GM03348 (cell line): ENCODE measurements at places on chromosomes 12 and 14.

DNA sequence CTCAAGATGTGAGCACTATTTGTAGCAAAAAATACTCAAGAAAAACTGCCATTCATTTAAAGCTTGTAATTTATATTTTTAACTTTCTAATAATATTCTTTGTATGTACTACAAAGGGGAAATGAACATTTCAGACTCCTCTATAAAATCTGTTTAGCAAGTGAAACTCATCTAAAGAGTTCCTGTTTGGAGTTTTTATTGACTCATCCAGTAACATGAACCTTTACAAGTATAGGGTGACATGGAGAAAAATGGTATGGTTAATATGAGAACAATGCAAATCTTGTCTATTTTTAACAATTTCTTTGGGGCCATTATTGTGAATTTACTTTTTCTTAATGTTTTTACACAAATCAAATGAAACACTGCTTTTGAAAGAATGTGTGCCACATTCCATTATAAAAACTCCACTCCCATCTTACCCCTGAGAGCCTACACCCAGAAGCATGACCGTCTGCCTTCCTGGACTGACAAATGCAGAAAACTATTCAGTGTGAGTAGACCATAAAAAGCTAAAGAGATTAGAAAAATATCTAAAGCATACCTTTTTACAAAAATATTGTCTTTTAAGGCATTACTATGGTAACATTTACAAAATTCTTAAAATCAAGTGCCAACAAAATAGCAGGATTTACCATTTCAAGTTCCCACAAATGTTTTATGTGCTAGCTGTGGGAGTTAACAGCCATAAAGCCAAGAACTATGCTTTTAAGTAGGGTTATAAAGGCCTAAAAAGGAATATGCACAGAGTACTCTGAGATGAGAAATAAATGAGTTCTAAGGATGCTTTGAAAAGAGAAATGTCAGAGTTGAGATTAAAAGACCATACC is 144.0 kb downstream of the ADAMTS20 start:
- peak; percentile 14 for DNase-seq

DNA sequence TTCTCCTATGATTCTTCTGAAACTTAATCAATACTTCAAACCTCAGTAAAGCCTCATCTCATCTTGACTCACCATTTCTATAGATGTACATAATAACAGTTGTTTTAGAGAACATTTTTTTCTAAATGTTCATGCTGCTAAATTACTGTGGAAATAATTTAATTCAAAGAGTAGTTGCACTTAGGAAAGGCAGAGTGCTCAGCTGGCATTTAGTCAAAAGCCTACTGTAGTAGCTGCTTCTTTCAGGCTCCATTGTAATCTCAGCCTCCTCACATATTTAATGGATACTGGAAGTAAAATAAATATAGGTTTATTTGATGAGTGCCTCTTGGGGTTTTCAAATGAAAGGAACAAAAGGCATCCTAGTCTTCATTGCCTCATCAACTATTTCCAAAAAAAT is 325.0 kb downstream of the CCER1 start:
- DNase-seq = no peak

GRCh38 chr14:29005647-29006046 is 239.1 kb downstream of the FOXG1 start:
- DNase-seq = no peak

DNA sequence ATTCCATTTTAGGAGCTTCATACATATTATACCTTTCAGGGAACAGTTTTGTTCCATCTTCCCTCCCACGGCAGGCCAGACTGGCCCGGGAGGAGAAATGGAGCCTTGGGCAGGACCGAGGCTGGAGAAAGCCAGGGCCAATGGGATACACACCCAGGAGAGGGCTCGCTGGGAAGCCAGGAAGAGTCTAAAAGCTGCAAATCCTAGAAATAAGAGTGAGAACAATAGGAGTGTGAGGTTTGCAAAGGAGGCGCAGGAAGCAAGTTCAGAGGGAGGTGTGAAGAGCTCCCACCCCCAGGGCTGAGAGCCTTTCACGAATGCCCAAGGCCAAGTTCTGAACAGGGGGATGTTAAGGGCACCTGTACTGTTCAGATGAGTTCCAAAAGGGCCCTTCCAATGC is 67.5 kb upstream of the CPSF6 start:
- no peak for DNase-seq

DNA sequence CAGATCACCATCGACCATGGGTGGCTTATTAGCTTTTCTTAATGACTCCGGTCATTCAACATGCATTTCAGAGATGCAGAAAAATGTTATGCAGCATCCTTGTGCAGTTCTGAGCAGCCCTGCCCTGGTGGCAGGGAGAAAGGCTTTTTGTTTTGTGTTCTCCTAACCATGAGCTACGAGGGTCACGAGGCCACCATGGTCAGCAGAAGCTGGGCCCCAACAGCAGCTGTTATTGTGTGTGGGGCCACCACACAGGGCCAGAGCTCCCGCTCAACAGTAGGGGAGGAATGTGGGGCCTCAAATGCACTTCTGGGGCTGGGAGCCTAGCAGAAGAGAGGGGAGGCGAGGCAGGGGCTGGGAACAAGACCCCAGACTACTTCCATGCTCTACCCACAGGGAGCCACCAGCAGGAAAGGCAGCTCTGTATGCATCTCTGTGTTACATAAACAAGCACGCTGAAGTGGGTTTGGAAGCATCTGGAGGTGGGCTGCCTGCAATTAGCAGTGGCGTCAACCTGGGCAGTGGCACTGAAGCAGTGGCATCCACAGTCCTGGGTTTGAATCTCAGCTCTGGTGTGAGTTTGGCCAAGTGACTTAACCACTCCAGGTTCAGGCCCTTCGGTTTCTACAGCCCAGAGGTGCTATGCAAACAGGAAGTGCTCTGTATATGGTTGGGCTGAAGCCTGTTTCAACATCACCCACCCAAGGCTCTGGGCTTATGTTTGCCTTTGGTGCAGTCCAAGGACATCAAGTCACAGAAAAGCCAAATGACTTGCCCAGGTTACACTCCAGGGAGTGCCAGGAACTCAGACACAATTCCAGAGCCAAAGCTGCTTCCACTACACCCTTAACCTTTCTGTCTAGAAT is 16.3 kb downstream of the GLTP start:
- DNase-seq = no peak

- DNase-seq = no peak
Measured at GRCh38 chr12:19026614-19027488, 102.7 kb upstream of the PLEKHA5 start.

GRCh38 chr12:95522692-95523091 is 28.6 kb downstream of the USP44 start:
- DNase-seq = no peak

GRCh38 chr12:45131506-45131905 is 80.6 kb upstream of the DBX2 start:
- DNase-seq = no peak

DNA sequence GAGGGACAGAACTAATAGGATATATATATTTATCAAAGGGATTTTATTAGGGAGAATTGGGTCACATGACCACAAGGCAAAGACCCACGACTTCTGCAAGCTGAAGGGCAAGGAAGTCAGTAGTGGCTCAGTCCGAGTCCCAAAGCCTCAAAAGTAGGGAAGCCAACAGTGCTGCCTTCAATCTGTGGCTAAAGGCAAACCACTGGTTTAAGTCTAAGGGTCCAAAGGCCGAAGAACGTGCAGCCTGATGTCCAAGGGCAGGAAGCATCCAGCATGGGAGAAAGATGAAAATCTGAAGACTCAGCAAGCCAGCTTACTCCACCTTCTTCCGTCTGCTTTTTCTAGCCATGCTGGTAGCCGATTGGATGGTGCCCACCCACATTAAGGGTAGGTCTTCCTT is 157.9 kb upstream of the CRY1 start:
- DNase-seq = no peak
